Stimulated activated CD4-positive, alpha-beta T cell treated with anti-CD3 and anti-CD28 coated beads, Interleukin-1b, Interleukin-23, amount 100 ng/mL, for 1 hour (primary cell): ENCODE measurements at places on chromosomes 11 and 22.

DNA sequence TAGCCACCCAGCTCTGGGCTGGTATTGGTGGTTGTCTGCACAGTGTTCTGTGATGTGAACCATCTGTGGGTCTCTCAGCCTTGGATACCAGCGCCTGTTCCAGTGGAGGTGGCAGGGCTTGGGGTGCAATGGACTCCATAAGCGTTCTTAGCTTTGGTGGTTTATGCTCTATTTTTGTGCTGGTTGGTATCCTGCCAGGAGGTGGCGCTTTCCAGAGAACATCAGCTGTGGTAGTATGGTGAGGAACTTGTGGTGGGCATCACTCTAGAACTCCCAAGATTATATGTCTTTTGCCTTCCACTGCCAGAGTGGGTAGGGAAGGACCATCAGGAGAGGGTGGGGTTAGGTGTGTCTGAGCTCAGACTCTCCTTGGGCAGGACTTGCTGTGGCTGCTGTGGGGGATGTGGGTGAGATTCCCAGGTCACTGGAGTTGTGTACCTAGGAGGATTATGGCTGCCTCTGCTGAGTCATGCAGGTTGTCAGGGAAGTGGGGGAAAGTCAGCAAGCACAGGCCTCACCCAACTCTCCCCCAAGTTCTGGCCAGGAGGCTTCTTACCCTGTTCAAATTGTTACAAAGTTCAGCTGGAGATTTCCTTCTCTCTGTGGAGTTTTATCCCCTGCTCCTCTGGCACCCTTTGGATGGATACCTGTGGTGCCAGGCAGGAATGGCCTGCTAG, 47.2 kb downstream of the MRGPRX2 start:
- no peak for DNase-seq

- DNase-seq: no peak
Measured at GRCh38 chr11:45850446-45850845, 3.2 kb downstream of the CRY2 start.

DNA sequence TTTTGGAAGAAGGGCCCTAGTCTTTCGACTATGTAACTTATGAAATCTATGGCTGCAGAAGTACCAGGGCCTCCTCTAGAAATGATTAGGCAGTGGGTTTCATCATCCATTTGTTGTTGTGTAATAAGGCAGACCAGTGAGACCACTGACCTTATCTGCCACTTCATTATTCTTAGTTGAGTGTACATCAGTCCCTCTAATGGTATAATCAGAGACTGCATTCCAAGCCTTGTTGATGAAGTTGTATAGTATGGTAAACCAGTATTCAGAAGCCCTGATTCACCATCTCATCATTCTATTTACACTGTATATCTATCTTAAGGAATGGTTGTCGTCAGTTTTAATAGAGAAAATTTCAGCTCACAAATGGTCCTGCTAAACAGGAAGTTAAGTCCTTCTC, 32.2 kb upstream of the GRIA4 start:
- no peak for DNase-seq

DNA sequence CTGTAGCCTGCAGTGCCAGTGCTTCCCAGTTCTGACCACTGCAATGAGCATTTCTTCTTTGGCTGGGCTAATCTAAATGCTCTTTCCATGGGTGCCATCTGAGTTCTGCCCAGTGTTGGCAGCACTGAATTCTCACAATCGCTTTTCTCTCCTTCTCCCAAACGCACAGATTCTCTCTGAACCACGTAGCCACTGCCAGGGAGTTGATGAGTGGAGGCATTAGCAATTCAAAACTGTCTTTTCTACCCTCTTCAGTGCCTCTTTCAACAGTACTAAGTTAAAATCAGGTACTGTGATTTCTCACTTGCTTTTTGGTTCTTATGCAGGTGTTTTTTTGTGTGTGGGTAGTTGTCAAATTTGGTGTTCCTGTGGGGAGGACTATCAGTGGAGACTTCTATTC, 745.0 kb upstream of the ANO5 start:
- DNase-seq: no peak

- DNase-seq: no peak
Measured at GRCh38 chr11:60633645-60634044, 65.8 kb upstream of the MS4A8 start.

DNA sequence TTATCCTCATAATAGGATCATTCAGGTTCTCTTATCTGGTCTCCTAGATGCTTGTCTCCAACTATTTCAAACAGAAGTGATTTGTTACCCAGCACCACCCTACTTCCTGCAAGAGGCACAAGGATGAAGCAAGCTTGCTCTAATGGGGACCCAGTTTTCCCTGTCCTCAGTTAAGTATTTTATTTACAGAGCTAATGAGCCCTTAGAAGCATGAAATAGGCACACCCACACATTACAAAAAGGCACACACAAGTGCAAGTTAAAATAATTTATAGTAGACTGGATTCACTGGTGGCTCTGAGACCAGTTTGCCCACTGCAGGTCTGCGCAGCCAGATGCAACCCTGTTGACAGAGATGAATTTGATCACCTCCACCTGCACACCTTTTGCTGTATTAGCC, 167.5 kb downstream of the KIRREL3 start:
- no peak for DNase-seq

DNA sequence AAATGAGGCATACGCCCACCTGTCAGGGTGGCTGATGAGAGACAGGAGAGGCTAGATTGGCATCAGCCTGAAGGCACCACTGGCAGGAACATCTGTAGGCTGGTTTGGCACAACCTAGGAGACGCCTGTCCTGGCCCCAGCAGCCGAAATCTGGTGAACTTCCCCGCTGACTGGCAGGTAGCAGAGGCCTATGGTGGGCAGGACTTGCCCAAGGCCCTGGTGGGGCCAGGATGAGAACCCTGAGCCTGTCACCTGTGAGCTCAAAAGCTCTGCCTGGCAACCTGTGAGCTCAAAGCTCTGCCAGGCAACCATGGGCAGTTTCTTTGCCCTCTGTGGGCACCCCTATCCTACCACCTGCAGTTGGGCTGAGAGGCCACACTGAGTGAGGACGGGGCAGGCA, 2.5 kb downstream of the DERL3 start:
- DNase-seq: no peak

DNA sequence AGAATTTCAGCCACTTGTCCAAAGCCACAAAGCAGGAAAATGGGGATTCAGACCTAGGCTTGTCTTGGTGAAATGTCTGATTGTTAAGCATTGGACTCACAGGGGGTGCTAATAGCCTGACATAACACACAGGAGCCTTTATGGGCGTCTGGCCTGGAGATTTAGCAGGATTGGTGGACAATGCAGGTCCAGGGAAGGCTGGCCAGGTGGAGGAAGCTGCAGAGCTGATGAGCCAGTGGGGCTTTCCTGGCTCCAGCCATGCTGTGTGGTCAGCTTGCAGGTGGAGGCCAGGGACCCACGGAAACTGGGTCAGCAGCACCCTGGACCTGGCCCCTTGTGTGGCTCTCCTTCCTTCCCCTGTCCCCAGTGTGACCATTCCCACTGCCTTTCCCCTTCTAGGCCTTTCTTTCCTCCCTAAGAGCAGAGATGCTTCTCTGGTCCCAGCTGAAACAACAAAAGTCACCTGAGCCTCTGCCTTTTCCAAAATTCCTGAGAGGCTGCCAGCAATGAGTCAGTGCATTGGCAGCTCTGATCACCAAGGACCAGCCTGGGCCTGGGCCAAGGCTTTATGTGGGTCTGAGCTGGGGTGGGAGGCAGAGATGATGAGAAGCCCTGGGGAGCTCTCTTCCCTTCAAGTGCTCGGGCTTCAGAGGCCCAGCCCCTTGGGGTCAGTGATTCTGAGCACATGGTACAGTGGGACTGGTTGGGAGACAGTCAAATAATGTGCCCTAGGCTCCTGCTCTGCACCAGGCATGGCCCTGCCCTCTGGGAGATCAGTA, 85.2 kb downstream of the CCDC81 start:
- no peak for DNase-seq
